ENCODE measurements at places on chromosomes 2 and 18.
A peak's percentile ranks its signal among the peaks of the same experiment; 100 is the strongest.

DNA sequence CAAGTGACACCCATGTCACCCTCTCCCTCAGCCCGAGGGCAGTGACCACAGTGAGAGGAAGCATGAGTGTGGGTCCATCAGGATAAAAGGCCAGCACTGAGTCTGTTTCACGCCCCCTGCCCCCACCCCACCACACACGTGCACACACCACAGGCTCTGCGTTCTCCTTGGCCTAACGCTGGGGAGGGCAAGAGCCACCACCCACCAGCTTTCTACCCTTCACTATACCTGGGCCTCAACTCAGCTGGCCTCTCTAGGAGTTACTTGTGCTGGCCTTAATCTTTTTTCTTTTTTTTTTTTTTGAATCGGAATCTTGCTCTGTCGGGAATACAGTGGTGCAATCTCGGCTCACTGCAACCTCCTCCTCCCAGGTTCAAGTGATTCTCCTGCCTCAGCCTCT lies 140.5 kb downstream of the ZFP36L2 start:
- no peak for DNase-seq

DNA sequence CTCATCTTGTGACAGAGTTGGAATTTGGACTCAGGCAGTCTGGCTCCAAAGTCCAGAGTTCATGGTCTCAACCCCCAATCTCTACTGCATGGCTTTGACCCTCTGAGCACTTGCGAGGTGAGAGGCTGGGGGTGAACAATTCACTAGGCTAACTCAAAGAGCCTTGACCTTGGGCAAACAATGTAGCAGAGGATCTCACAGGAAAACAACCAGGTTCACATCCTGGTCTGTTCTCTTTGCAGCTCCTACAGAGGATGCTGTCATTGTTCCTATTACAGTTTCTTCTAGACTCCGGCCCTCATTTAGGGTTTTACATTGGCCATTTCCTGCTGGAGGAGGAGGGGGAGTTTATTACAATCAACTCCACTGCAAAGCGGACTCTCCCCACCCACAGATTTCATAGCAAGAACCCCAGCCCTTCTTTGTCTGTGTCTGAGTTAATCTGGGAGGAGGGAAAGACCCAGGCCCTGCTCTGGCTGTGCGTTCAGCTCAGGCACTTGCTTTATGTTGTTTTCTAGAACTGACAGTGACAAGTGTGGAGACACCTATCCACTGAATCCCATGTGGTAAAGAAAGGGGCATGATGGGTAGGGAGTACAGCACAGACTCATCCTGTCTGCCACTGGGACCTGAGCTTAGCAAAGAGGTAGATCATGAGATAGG lies 101.6 kb downstream of the LBH start:
- DNase-seq, result no peak

GRCh38 chr2:190755772-190756415 lies 107.0 kb downstream of the NAB1 start:
- no peak for DNase-seq

DNA sequence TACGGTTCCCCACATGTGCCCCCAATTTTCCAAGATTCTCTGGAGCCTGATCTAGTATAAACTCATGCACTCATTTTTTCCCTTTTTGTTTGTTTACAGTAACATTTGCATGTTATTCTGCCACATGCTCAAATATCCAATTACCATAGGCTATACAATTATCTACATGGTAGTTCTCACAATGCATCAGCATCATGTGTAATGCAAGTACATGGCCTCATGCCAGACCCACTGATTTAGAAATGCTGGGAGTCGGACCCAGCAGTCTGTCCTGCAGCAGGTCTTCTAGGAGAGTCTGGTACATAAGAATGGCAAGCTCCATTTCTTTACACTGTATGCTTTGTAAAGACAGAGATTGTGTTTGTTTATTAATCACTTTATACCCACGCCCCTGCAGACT lies 107.7 kb downstream of the CBLN2 start:
- no peak for DNase-seq

GRCh38 chr2:118089139-118089800 lies 999 bp downstream of the INSIG2 start:
- peak; percentile 63 for DNase-seq

GRCh38 chr2:179751163-179751809 lies 110.1 kb downstream of the ZNF385B start:
- peak; percentile 45 for DNase-seq

DNA sequence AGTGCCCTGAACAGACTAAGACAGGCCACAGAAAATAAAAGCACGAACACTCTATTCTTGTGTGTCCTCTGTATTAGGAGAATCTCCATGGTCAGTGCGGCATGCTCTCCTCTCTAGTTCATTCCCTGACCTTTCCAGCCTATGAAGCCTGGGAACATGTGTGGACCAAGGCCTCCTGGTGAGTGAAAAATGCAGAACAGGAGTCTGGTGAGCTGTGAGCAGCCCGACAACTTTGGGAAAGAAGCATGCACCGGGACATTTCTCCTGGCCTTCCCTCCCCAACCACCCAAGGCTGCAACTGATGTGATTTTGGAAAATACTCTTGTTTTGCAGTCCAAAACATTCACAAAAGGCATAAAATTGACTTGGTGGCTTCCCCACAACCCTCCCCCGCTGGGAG lies 878.3 kb upstream of the ID2 start:
- DNase-seq, result no peak

GRCh38 chr18:2692508-2692907 lies 37.0 kb downstream of the SMCHD1 start:
- DNase-seq, result no peak

- no peak for DNase-seq
Measured at GRCh38 chr2:176534798-176535466, 265.7 kb downstream of the MTX2 start.

DNA sequence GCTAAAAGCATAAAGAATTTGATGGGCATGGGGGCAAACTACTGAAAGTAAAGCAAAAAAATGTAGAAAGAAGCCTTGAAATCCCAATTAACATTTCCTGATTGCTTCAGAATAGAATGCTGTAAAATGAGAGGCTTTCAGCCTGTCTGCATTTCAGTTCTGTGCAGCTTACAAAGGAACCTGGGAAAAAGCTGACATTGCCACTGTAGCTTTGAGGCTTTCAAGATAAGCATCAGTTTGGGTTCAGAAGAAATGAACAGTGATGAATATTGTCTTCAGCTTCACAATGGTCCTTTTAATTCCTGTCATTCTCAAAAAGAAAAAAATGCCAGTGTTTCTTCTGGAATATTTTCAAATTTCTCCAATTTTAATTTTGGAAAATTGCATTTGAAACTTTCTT lies 242.7 kb downstream of the LRRTM1 start:
- DNase-seq, result no peak

- DNase-seq, result no peak
Measured at GRCh38 chr2:31696068-31696467, 115.3 kb upstream of the SRD5A2 start.

DNA sequence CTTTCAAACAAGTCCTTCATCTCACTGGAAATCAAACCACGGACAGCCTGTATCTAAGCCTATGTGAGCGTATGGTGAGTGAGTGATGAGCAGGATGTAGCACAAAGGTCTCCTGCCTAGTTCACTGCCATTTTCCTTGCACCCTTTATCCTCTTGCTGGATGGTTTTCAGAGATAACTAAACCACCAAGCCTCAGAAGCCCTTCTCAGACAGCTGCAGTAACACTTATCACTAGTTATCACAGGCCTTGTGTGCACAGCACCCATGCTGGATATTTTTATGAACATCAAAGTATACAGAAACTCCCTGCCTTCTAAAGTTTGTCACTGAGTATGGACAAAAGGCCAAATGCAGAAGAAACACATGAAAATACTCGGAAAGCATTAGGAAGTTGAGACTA lies 69.5 kb downstream of the C1D start:
- no peak for DNase-seq

GRCh38 chr2:107719141-107719540 lies 107.6 kb upstream of the RGPD4 start:
- DNase-seq, result no peak

DNA sequence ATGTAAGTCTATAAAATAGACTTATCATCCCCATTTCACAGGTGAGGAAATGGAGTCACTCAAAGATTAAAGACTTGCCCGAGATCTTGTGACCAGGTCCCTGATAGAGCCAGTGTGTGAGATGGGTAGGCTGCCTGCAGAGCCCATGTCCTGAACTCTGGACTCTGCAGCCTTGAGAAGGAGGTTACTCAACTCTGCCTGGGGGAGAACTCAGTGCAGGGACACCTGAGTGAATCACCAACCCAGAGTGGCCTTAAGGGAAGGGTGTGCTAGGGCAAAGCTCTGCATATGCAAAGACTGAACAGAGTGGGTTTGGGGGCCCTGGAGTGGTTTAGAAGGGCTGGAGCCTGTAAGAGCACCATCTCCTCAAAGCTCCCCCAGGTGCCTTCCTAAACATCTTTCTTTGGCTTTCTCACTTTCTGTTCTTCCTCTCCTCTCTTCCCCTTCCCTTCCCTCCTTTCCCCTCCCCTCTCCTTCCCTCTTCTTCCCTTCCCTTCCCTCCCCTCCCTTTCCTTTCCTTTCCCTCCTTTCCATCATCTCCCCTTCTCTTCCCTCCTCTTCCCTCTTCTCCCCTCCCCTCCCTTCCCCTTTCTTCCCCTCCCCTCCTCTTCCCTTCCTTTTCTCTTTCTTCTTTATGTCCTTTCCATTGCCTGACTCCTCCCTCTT lies 67.6 kb downstream of the CELF4 start:
- DNase-seq, result no peak

DNA sequence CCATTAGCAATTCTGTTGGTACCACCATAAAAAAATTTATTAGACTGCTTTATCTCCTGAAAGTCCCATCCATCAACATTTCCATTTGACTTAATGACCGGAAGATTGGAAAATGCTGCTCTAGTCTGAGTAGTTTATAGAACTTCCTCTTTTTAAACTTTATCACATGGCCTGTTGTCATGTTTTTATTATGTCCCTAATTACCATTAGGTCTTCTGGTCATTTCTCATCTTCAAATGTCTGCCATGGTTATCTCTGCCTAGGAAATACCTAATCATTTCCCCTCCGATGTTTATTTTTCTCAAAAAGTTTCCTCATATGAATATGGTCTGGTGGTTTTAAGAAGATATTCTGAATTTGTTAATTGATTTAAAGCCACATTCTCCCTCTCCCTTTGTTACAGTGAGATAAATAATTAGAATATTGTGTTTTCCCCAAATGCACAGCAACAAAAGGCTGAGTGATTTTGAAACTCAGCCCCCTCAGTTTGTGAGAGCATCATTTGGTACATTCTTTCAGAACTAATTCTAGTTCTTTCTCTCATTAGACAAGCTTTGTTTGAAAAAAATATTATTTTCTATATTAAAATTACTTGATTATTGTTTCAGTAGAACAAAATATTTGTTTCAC lies 317.1 kb upstream of the ST6GAL2 start:
- DNase-seq, result no peak

GRCh38 chr2:220002251-220002650 lies 374.8 kb downstream of the SLC4A3 start:
- no peak for DNase-seq

DNA sequence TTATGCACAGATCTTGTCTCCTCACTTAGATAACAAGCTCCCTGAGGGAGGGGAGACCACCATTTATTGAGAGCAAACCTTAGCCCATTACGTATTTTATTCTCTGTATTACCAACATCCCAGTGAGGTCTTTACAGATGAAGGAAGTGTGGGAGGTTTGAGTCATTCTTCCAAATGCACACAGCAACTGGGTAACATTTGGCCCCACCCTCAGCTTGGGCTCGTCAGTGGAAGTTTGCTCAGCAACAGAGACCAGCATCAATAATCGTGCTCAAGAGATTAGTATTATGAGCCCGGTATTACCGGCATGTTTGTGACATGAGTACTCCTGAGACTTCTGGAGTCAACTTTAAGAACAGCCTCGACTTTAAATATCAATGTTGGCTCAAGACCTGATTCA lies 168.6 kb downstream of the ETAA1 start:
- no peak for DNase-seq

DNA sequence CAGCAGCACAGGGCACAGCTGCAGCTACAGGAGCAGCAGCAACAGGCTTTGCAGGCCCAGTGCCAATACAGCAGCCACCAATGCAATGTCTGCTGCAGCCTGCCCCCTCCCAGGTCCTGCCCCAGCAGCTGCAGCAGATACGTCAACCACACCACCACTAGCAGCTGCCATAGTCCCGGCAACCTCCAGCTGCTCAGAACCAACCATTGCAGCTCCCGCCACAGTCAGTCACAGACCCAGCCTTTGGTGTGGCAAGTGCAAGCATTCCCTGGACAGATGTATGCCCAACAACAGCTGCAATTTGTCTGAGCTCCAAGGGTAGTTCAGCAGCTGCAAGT lies 53.3 kb upstream of the TUBA3E start:
- peak; percentile 2 for DNase-seq

DNA sequence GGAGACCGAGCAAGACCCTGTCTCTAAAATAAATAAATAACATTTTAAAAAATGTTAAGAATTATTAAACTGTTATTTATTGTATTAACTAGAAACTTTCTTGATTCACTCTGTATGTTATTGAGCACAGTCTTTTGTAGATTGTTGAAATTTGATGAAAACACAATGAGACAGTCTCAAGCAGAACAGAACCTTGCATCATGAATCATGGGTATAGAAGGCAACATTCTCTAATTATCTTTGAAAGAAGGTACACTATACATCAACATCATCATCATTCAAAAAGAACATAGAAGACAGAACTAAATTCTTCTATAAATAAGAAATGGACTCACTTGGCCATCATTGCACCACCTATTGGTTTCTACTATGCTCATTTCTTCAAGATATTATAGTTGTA lies 67.7 kb downstream of the SLC8A1 start:
- no peak for DNase-seq

DNA sequence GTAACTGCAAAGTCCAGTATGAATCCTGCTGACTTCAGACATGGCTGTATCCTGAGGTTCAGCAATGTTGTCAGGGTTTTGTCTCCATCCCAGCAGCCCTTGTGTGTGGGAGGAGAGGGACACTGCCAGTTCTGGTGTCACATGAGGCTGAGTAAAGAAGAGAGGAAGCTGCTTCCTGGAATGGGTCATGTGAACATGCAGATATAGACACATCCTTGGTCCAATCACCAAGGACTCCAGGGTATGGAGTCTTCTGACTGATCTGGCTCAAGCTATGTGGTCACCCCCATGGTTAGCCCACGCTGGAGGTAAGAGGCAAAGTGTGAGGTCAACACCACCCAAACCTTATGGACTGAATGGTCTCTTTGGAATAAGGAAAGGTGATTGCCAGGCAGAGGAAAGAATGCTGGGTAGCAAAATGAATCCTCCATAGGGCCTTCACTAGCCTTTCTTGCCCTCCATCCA lies 134.4 kb upstream of the SLC1A4 start:
- DNase-seq, result no peak

- DNase-seq, result no peak
Measured at GRCh38 chr2:208006337-208006736, 19.0 kb downstream of the PLEKHM3 start.
